ENCODE measurements at places on chromosomes 16 and 17.

DNA sequence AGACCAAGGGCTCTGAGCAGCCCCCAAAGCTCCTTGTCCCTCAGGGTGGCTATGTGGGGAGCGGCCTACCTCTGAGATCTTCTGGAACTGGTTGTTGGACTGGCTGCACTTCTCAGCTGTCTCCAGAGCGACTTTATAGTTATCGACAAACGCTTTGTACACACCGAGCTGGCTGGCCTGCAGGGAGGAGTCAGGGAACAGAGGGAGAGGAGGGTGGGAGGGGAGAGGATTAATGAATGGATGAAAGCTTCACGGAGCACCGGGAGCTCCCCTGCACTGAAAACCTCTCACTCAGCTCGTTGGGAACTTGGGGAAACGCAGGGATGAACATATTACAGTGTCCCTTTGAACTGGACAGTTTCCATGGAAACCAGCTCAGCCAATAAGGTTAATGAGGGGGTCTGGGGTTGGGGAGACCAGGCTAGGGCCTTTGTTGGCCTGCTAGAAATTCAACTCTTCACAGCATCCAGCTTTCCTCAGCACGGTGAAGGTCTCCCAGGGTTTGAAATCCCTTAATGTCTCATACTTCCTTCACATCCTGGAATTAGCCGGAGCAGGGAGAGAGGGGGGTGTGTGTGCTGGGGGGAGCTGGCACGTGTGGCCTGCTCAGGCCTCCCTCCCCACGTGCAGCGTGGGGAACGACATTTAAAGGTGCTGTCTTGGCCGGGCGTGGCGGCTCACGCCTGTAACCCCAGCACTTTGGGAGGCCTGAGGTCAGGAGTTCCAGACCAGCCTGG lies 86.7 kb downstream of the TIMM22 start:
- DNase-seq: no peak

- no peak for DNase-seq
These were observed 180.5 kb downstream of the CDH13 start for GRCh38 chr16:82807311-82807710.

DNA sequence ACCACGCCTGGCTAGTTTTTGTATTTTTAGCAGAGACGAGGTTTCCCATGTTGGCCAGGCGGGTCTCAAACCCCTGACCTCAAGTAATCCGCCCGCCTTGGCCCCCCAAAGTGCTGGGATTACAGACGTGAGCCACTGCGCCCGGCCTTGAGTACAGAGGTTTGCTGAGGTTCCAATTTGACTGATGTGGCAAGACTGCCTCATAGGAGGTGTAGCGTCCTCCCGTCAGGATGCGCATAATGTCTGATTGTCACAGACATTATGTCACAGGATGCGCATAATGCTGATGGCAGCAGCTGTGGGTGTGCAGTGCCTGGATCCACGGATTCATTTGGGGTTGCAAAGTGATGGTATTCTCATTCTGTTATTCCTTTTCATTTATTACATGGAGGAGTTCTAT lies 45.2 kb downstream of the HAPSTR1 start:
- no peak for DNase-seq

- no peak for DNase-seq
These were observed 743 bp downstream of the WIPI1 start for GRCh38 chr17:68456339-68457167.

DNA sequence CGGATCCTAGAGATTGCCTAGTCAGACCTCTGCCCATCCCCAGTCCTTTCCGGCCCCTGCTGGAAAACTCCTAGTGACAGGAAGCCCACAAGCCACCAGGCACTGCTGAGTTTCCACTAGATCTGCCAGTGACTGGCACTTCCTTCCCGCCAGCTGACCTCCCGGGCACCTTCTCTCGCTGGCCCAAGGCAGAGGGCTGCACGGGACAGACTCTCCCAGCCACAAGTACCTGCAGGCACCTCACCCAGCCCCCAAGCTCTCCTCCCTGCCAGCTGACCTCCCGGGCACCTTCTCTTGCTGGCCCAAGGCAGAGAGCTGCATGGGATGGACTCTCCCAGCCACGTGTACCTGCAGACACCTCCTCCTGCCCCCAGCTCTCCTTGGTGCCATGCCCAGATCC lies 66.3 kb upstream of the DOC2B start:
- DNase-seq: no peak

GRCh38 chr16:84312783-84313382 lies 18.2 kb downstream of the WFDC1 start:
- DNase-seq: no peak

GRCh38 chr16:87324411-87325275 lies 7.5 kb upstream of the C16orf95 start:
- DNase-seq: peak; percentile 62

- DNase-seq: no peak
These were observed 7.4 kb downstream of the MYO1D start for GRCh38 chr17:32869345-32870026.

DNA sequence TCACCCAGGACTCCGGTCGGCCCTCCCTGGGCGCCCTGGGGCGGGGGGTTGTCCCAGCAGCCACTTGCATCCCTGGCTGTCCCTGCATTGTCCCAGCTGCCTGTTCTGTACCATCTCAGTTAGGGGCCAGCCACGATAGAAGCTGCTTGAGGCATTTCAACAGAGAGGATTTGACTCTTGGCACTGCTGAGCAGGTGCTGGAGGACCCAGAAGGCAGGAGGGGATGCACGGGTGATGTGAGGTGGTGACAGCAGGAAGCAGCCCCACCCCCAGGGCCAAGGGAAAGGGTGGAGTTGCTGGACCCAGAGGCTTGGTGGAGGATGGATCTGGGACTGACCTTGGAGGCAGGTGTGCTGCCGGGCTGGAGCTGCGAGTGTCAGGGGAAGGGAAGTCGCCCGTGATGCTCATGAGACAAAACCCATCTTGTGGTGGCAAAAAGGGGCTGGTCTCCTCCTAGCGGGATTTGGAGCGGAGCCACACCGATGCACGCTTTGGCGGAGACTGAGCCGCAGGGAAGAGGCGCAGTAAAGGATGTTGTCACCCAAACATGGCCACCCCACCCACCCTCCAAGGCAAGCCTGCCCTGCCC lies 188.0 kb upstream of the GSE1 start:
- no peak for DNase-seq

GRCh38 chr16:85307552-85308364 lies 195.5 kb upstream of the CIBAR2 start:
- DNase-seq: no peak

DNA sequence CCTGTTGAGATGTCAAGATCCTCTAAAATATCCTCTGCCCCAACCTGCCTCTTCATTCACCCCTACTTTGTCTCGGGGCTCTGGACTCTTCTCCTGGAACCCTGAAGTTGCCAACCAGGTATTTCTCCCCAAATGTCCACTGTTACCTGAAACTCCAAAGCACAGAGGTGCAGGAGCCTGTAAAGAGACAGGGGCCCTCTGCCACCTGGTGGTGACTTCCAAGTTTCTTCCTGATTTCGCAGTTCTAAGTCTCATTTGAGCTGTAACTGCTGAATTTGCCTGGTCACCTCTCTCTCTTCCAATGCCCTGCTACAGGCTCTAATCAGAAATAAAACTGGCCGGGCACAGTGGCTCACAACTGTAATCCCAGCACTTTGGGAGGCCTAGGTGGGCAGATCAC lies 77.1 kb upstream of the RCVRN start:
- DNase-seq: peak; percentile 6

DNA sequence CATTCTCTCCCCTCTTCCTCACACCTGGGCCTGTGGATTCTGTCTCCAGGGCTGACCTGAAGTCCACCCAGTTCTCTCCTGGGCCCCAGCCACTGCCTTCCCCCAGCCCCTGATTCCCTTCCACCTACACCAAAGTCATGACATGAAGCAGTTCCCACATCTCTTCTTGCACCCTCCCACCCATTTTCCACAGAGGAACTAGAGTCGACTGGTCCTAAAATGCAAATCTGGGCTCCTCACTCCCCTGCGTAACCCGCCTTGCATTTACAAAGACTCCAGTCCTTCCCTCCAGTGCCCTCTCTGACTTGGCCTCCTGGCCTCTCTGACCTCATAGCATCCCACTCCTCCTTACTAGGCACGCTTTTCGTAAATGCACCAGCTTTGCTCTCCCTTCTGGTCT lies 14.8 kb downstream of the COX6A2 start:
- no peak for DNase-seq

DNA sequence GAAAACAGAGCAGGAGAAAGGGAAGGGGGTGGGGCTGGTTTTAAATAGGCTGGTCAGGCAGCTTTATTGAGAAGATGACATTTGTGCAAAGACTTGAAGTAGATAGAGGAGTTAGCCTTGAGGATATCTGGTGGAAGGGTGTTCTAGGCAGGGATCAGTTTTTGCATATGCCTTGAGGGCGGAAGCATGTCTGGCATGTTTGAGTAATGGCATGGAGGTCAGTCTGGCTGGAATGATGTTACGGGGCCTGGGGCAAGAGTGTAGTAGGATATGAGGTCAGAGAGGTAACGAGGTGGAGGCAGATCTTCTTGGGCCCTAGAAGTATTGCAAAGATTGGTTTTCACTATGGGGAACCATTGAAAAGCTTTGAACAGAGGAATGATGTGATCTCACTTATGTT lies 4.8 kb downstream of the RABEP1 start:
- DNase-seq: no peak

GRCh38 chr16:35184356-35184870 lies 1725.0 kb downstream of the TP53TG3F start:
- no peak for DNase-seq

GRCh38 chr16:14186007-14186794 lies 115.1 kb downstream of the MRTFB start:
- no peak for DNase-seq

- no peak for DNase-seq
These were observed 11.5 kb downstream of the TRIM25 start for GRCh38 chr17:56902348-56902747.

DNA sequence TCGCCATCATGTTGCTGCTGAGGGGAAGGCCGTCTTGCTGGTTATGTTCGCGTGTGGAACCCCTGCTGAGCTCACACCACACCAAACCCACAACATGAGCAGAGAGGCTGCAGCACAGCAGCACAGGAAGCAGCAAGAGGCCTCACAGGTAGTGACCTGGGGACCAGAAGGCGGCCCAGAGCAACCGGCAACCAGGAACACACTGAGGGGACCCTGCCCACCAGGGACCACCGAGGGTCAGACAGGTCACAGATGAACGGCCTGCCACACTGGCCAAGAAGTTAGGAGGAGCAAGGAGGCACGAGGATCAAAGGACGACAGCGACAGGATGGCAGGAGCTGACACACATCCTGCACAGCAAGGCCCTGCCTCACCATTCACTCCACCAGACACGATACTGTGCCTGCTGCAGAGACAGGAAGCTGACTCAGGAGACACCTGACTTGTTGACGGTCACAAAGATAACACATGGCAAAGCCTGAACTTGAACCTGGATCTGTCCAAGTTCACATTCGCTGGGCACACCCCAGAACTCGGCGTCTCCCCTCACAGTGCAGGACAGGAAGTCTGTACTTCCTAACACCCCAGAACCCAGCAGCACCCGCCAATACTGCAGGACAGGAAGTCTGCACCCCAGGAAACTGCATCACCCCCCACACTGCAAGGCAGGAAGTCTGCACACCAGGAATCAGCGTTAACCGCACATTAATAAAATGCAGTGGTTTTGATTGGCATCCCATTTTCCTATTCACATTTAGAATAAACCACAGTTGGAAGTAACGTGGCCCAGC lies 98.5 kb downstream of the ZNF778 start:
- DNase-seq: peak; percentile 52

DNA sequence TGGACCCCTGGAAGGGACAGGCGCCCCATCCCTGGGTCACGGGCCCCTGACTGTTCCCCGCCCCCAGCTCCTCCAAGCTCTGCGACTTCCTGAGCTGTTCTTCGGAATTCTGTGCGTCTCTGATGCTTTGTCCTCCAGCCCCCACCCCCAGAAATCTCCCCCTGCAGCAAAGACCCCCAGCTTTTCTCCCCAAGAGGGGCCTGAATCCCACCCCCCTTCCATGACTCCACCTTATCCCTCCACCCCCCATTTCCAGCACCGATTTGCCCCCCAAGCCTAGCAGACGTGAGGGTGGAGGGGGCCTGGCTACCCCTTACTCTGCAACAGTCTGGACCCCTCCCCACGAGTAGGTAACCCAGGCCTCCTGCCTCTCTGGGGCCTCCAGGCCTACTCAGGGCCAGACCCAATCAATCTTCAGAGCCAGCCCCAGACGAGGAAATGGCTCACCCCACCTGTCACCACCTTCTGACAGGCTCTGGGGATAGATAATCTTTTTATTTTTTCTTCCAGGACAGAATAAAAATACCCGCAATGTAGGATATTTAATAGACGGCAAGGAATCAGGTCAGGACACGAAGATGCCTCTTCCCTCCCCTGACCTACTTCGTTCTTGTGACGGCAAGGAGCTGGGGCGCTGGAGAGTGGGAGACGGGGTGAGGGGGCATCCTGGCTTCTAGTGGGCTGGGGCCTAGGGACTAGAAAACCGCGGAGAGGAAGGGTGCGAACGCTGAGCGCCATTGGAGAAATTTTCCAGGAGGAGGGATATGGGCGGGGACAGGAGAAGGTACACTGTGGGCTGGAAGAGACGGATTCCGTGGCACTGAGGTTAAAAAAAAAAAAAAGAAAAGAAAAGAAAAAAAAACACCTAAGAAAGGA lies 744 bp upstream of the PLXDC1 start:
- no peak for DNase-seq

GRCh38 chr16:67959536-67960329 lies 8.7 kb downstream of the SLC12A4 start:
- DNase-seq: no peak

DNA sequence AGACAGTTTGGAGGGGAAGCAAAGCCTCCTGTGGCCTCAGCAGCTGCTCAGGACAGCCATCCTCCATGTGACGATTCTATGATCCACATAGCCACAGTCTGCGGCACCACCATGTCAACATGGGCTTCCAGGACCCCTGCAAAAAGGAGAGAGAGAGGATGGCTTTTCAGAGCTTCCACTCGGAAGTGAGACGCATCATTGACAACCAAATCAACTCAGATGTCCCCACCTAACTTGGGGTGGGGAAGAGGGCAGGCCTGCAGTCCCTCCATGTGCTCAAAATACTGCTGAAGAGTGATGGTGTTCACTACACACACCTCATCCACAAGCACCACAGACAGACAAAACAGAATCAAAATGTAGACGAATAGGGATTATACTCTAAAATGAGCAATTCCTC lies 5.9 kb upstream of the METTL16 start:
- no peak for DNase-seq

DNA sequence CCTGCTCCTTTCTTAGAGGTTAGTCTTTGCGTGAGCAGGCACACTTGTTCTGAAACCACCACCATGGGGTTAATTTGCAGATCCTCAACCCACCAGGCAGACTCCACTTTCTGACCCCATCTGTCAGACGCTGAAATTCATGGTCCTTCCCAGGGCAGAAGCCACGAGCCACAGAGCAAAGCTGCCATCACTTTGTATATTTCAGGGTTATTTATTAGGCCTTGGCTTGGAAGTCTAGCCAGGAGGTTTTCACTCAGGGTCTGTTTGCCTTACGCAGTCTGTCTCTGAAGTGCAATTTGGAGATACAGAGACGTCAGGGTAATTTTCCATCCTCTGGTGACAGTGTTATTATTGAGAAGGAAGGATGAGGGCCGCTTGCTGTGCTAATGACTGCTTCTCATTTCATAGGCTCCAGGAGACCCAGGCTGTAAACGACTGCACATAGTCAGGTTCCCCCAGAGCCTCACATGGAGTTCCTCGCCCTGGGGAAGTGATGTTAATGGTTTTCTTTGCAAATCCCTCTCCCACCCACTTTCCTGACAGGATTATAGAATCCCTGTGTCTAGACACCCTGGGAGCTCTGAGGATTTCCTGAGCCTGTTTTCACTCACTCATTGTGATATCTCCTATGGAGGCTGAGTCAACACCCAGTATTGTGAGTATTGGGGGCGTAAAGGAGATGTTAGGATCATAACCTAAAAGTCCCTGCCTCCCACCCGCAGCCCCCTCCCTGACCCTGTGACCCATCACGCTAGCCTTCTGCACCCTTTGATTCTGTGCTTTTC lies 269.0 kb downstream of the ABCC12 start:
- DNase-seq: no peak

- DNase-seq: no peak
These were observed 25.3 kb upstream of the FAAP100 start for GRCh38 chr17:81577278-81578000.
